ENCODE measurements at places on chromosomes 1 and 21.

- DNase-seq, result no peak
Observed at GRCh38 chr1:161198194-161198896, 509 bp downstream of the ADAMTS4 start.

GRCh38 chr1:16247441-16247840 lies 10.5 kb upstream of the CPLANE2 start:
- DNase-seq, result no peak

DNA sequence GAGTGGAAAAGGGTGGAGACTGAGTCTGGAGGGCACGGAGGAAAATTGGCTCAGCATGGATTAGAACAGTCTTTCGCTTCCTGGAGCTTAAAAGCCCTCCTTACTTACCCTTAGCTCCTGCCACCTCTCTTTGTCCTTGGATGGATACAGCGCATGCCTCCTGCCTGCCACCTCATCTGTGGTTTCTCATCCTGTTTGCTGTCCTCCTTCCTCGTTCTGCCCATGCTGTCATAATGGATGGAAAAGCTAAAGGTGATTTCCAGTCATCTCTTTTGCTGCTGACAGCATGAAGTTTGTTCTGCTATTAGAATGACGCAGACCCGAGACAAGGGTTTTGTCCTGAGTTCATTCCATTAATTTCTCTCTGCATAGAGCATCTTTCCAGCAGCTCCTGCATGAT lies 425.9 kb downstream of the KIF26B start:
- no peak for DNase-seq

- DNase-seq, result no peak
Observed at GRCh38 chr1:35544976-35545375, 12.2 kb downstream of the KIAA0319L start.

DNA sequence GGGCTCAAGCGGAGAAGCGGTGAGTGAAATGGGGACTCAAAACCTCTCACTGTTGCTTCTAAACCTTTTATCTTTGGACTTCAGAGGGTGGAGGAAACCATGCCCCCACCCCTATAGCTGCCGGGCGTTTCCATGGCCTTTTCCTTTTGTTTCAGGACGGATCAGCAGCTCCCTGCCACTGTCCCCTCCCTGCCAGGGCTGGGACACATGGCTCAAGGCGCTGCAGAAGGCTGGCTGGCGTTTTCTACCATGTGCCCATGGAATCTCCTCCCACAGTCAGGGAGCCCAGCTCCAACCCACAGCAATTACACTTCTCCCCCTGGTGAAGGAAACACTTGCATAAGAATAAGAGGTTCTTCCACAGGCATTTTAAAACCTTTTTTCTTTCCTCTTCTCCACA lies 812.7 kb downstream of the PLA2G4A start:
- DNase-seq, result no peak

- no peak for DNase-seq
Observed at GRCh38 chr21:42254651-42255601, 36.0 kb downstream of the ABCG1 start.

GRCh38 chr1:221815660-221816059 lies 73.8 kb upstream of the DUSP10 start:
- no peak for DNase-seq

GRCh38 chr1:95393434-95393833 lies 159.4 kb downstream of the RWDD3 start:
- no peak for DNase-seq

- no peak for DNase-seq
Observed at GRCh38 chr1:111593403-111594305, 25.9 kb upstream of the RAP1A start.

GRCh38 chr1:168246506-168246905 lies 20.7 kb downstream of the SFT2D2 start:
- no peak for DNase-seq

- no peak for DNase-seq
Observed at GRCh38 chr1:19140465-19140864, 69.6 kb downstream of the UBR4 start.

GRCh38 chr1:112575154-112575804 lies 43.7 kb downstream of the ST7L start:
- DNase-seq, result peak; percentile 47

- no peak for DNase-seq
Observed at GRCh38 chr1:36657826-36658225, 175.1 kb upstream of the CSF3R start.

- DNase-seq, result no peak
Observed at GRCh38 chr1:31409946-31410858, 2.8 kb upstream of the SERINC2 start.

- DNase-seq, result no peak
Observed at GRCh38 chr1:221200464-221200863, 321.2 kb downstream of the HLX start.

- no peak for DNase-seq
Observed at GRCh38 chr1:12434686-12435085, 183.3 kb downstream of the DHRS3 start.

GRCh38 chr1:230031131-230031530 lies 35.9 kb upstream of the GALNT2 start:
- DNase-seq, result no peak

DNA sequence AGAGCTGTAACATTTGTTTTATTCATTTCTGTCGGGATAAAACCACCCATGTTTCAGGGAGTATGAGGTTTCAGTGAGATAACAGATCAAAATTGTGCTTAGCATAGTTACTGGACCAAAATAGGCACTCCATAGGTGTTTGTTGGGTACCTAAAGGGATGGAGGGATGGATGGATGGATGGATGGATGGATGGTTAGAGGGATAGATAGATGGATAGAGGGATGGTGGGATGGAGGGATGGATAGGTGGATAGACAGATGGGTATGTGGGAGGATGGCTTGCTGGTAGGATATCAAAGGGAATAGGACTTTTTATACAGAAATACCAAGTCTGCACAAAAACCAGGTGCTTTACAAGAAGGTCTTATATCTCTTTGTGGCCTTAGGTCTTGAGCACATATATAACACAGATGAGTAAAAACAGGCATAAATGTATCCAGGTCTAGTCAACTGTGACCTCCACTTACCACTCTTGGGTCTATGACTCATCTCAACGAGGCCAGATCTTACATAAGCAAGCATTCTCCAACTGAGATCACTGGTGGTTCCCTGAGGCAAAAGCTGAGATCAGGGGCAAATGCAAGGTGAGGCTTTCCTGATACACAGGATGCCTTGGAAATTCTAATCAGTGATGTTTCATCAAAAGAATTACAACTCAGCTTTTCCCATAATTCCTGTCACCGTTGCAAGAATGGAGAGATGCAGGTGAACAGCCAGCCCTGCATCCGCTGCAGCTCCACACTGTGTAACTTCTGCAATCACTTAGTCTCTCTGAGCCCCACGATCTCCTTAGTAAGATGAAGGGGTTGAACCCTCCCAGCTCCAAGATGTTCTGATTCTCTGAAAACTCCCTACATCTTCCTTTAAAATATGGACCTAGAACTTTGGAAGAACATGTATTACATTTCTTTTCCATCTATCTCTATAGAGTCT lies 32.0 kb downstream of the PTAFR start:
- DNase-seq, result peak; percentile 82

- no peak for DNase-seq
Observed at GRCh38 chr21:26137379-26138060, 33.0 kb downstream of the APP start.

GRCh38 chr1:100423832-100424337 lies 71.6 kb downstream of the CDC14A start:
- DNase-seq, result no peak

GRCh38 chr1:208917281-208917680 lies 666.2 kb upstream of the CAMK1G start:
- no peak for DNase-seq

DNA sequence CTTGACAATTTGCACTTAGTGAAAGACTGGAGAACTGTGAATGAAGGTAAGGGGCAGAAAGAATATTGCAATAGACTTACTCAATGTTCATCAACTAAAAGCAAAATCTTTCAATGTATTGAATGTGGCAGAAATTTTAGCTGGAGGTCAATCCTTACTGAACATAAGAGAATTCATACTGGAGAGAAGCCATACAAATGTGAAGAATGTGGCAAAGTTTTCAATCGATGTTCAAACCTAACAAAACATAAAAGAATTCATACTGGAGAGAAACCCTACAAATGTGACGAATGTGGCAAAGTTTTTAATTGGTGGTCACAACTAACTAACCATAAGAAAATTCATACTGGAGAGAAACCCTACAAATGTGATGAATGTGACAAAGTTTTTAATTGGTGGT lies 80.7 kb downstream of the JMJD4 start:
- DNase-seq, result no peak

GRCh38 chr1:55375617-55376258 lies 160.6 kb upstream of the USP24 start:
- DNase-seq, result peak; percentile 2

DNA sequence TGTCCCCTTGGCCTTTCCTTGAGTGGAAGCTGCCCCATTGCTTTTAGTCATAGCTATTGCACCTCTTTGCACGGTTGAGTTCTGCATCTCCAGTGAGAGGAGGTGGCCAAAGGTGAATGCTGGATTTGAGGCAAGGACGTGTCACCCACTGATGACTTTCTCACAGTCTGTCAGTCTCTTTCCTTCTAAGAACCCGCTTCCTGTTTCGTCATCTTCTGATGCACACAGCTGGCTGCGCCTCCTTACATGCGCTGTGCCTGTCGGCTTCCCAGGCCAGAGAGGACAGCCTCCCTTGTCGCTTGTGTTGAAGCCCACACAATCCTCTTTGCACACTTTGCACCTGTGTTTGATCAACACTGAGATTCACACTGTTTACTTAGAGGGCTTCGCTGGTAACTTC lies 41.8 kb upstream of the PWP2 start:
- no peak for DNase-seq

- DNase-seq, result no peak
Observed at GRCh38 chr1:202245391-202245790, 51.8 kb downstream of the LGR6 start.

DNA sequence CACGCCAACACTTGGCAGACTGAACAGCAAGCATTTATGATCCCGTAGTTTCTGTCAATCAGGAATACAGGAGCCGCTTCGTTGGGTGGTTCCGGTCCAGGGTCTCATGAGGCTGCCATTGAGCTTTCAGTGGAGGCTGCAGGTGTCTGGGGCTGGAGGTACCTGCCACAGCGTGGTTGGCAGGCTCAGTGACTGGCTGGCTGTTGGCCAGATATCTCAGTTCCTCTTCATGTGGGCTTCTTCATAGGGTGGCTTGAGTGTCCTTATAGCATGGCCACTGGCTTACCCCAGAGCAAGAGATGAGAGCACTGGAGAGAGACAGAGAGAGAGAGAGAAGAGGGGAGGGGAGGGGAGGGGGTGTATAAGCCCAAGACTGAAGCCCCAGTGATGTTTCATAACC lies 29.3 kb downstream of the PIK3CD start:
- DNase-seq, result no peak

- no peak for DNase-seq
Observed at GRCh38 chr1:225713281-225713680, 60.4 kb upstream of the ENAH start.

DNA sequence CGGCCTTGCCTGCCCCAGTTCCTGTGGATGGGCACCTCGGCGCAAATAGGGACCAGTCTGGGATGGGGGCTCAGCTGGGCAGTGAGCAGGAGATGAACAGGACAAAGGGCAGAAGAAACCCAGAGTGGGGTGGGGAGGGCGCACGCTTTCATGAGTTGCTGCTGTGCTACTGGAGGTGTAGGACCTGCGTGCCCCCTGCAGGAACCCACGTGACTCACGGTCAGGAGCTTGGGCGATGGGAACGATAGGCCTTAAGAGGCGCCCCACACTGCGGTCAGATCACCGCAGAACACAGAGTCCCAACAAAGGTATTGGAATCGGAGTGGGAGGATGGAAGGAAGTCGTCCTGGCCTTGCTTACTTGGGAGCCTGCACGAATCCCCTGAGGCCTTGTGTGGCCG lies 17.2 kb downstream of the PRDM15 start:
- no peak for DNase-seq

GRCh38 chr1:199168888-199169585 lies 530.2 kb downstream of the PTPRC start:
- DNase-seq, result no peak

DNA sequence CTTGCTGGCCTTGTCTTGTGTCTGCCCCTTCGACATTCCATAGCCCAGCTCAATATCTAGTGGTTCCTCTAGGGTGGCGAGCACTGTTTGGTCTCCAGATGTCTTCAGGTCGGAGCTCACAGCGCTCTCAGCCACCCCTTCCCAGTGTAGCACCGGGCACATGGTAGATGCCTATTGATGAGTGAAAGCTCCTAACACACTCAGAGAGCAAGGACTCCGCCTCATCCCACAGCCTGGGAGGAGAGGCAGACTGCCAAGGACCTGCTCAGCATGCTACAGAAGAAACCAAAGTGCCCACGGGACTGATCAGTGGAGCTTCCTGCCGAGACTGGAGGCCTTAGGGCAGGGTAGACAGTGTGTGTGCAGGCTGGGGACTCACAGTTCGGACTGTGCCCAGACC lies 10.9 kb downstream of the PCSK9 start:
- DNase-seq, result no peak

GRCh38 chr1:114109981-114110380 lies 43.7 kb downstream of the SYT6 start:
- DNase-seq, result no peak

DNA sequence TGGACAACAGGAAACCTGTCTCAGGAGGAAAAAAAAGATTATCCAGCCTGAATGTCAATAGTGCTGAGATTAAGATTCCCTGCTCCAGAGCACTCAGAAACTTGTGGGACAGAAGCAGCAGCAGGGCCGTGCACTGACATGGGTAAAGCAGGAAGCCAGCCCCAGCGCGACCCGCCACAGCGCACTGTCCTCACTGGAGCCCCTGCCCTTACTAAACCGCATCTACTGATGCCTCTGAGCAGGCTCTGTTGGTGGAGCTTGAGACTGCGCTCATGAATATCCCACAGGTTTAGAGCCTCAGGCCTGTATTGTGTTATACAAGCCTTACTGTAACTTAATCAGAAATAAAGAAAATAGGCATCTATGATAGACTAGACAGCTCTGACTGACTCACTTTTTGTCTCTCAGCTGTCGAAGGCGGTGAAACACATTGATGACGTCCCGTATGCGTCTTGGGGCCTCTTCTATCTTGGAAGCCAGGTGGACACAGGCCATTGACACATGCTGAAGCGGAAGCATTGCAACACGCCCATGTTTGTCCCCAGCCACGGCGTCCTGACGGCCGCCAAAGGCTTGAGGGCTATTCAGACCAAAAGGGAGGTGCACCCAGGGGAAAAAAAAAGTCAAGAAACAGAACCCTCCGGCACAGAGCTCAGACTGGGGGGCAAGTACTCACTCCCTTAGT lies 1.2 kb downstream of the CCNL2 start:
- no peak for DNase-seq

- no peak for DNase-seq
Observed at GRCh38 chr1:9866836-9867235, 43.1 kb upstream of the CLSTN1 start.

- DNase-seq, result no peak
Observed at GRCh38 chr1:228391411-228392020, 15.1 kb downstream of the TRIM11 start.

DNA sequence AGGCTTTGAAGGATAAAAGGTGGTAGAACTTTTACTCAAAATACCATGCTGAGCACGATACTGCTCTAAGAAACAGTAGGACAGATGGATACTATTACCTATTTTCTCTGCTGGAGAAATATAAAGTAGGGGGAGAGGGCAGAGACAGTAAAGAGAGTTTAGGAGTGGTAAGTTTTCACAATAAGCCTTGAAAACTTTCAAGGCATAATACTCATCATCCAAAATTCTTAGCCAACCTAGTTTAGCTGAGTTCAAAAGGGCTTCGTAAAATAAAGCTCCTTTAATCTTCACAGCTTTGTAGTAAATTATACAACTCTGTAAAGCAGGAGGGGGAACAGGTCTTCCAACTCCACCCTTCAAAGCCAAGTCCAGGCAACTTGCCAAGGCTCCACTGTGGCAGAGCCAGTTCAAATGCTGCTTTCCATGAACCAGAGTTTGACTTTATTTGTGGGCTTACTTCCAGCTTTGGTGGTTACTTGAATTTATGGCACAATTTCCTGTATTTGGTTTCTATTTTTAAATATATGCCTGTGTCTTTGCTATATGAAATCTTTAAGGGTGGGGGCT lies 15.5 kb downstream of the TEX38 start:
- DNase-seq, result no peak
